Stimulated activated CD4-positive, alpha-beta T cell treated with anti-CD3 and anti-CD28 coated beads, Interleukin-2, amount 100 ng/mL, for 24 hours (primary cell): ENCODE measurements at places on chromosomes 1 and 21.
A peak's percentile ranks its signal among the peaks of the same experiment; 100 is the strongest.

DNA sequence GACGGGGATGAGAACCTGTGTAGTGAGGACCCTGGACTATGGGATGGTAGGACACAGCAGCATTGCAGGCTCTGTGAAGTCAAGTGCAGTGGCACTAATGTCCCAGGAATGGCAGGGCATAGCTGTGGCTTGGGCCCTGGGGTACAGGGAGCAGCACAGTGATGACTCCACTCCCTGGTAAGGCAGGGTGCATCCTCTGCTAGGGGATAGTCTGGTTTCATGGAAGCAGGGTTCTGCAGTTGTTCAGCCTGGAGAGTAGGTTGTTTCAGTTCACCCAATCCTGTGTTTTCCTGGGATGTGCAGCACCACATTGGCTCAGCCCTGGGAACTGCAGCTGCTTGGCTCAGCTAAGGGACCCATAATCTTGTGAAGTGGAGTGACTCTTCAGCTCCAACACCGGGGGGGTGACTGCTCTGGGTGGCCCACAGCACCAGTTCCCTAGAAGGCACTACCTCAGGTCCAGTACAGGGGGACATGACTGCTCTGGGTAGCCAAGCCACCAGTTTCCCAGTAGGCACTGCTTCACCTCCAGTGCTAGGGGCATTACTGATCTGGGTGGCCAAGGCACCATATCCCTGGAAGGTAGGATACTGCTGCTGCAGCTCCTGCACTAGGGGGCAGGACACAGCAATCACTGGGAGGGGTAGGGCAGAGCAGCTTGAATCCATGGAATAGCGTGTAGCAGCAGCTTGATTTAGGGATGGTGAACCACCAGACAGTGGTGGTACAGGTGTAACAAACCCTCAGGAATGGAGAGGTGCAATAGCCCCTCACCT is 15.3 kb upstream of the C1orf185 start:
- DNase-seq, result no peak

DNA sequence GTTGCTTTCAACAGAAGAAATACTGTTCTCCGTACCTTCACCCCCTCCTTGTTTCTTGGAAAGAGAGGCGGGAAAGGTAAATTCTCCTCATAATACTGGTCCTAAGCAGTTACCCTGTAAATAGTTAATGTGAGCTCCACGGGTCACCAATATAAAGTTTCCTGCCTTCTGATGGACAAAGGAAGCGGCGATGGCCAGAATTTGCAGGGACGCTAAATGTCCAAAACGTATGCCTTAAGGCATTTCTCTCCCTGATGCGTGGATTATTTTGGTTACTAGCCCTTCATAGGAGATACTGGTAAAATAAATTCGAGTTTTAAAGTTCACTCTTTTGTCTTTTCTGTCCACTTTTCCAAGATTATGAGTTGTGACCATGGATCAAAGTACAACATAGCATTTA is 898 bp upstream of the PTGS2 start:
- DNase-seq, result no peak

- peak; percentile 14 for DNase-seq
These were observed 202.6 kb upstream of the COA6 start for GRCh38 chr1:234170622-234171021.

- no peak for DNase-seq
These were observed 87.9 kb upstream of the PTBP2 start for GRCh38 chr1:96633695-96634094.

DNA sequence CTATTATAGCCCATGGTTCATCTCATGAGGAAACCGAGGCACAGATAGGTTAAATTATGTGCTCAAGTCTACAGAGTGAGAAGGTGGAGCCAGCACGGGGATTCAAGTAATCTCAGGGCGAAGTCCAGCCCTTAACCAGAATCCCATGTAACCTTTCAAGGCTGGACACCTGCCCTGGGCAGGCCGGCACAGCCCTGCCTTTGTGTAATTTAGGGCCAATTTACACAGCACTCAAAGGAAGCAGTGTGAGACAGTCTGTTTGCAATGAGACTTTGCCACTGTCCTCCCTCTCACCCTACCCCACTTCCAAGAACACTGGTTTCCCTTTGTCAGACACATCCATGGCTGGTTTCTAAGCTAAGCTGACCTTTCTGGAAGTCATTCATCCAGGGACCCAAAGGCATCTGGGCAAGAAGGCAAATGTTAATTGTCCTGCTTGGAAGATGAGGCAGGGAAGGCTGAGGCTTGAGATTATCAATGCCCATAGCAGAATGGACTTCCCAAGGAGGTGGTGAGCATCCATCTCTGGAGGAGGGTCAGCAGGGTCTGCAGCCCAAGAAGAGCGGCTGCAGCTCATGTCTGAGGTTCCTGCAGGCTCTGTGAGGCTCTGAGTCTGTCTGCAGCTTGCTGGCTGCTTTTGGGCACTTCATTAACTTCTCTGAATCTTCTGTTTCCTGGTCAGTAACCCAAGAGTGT is 159.2 kb downstream of the TRABD2B start:
- no peak for DNase-seq

DNA sequence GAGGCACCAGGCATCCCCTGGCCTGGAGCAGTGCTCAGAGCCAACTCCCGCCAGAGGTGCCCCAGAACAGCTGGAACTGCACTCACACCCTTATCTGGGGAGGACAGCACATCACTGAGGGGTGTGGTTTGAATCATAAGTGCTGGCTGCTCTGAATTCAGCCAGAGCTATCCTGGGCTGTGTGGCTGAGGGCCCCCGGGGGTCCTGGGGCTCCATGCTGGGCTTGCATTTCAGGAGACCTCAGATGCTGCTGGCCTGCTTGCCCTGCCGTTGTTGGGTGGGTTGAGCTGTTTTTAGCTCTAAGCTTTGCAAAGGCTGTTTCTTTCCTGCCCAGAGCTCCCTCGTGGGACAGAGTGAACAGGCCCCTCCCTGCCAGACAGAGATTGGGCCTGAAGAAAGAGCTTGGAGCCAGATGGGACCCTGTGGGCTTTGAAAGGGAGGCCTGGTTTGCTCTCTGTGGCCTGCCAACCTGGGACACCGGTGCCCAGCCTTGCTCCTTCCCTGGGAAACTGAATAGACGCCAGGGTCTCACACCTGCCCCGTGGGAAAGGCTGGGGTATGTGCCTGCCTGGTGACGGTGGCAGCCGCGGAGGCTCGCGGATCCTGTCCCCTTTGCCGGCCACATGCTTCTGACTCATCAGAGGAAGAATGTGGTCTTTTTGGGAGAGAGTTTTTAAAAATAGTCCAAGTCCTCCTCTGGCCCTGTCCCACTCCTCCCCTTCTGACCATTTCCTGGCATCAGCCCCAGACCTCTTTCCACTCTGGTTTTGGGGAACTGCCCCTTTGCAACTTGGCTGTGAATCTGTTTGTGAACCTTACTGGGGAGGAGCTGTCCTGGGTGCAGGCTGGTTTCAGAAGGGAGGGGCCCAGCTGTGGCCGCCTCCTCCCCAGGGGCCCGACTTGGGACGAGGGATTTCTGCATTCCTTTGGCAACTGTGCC is 30.0 kb downstream of the ARHGEF10L start:
- no peak for DNase-seq
